ENCODE measurements at places on chromosomes 7 and 10.

DNA sequence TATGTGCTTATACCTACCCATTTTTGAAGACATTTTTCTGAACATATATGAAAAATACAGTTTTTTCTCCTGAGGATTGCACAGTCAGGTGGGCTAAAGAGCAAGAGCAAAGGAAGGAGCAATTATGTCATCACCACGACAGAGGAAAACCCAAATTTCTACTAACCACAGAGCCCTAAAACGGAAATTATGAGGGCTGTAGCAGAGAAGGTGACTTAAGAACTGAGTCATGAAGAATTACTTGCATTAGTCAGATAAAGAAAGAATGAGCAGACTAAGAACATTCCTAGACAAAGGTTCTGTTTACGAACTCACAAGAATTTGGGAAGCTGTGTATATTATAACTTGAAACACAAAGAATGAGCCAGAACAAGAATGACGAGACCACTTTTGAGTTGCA lies 974.4 kb downstream of the NXPH1 start:
- DNase-seq = no peak

- DNase-seq = no peak
These were observed 16.2 kb downstream of the TMEM72 start for GRCh38 chr10:44927352-44927751.

DNA sequence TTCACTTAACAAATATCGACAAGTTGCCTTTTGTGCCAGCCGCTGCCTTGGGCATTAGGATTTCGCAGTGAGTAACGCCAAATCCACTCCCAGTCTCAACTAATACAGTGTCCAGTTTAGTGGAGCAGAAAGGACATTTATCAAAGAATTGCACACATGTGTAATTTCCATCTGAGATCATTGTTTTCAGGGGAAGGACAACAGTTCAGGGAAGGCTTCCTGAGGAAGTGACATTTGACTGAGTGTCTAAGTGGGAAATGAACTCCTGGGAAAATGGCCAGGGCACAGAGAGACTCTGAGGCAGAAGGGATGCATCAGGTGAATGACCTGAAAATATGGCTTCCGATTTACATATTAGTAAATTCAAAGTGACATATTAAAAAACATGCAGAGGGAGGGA lies 89.4 kb downstream of the ITGA8 start:
- DNase-seq = no peak

DNA sequence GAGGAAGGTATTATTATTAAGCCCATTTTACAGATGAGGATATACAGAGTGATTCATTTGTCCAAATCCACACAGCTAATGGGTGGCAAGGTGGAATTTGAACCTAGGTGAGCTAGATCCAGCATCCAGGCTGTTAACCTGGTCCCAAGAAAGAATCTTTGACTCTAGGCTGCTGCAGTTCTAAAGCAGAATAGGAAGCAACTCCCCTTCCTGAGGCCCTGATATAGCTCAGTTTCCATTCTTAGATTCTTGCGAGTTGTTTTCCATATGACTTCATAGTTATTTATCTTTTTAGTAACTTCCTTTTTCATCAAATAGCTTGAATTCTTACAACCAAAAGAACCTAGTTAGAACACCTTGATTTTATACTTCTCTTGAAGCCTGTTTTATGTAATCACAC lies 24.1 kb upstream of the ZC3HAV1L start:
- DNase-seq = no peak

DNA sequence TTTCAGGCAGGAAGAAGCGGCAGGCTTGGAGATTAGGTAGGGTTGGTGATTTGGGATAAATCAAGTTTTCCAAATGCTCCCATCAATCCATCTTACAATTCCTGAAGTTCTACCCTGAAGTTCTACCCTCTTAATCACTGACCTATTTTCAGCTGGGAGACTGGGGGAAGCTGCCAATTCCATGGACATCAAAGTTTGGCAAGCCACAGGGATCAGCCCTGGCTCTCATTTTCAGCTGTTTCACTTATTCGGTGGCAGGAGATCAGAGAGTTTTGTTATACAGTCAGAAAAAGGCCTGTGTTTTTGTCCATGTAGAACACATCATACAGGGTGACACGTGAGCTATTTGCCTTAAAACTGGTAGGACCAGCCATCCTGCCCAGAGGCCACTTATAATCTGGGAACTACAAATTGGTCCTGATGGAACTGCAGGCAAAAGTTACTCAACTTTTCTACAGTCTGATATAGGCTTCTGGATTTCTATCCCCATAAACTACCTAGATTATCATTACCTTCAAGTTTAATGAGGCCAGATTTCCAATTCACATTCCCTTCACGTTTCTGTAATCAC lies 112.9 kb upstream of the ZNF746 start:
- DNase-seq = no peak

- DNase-seq = no peak
These were observed 33.9 kb upstream of the TSPAN13 start for GRCh38 chr7:16719699-16720098.

GRCh38 chr10:865257-865656 lies 66.2 kb downstream of the LARP4B start:
- no peak for DNase-seq

DNA sequence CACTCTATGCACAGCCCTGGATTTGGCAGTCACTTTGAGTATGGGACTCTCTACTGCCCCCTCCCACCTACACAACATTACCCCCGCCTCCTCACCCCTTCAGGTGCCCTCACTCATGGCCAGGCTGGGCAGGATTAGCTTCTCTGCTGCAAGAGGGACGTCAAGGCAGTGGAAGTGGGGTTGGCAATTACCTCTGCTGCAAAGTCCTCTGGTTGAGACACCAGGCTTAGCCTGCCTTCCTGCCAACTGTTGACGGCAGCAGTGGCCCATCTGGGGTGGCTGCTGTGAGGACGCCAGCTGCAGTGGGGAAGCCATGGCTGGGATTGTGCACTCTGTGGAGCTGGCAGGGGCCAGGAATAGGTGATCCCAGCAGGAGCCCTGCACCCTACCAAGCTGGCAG lies 26.7 kb downstream of the SVIL start:
- DNase-seq = no peak

DNA sequence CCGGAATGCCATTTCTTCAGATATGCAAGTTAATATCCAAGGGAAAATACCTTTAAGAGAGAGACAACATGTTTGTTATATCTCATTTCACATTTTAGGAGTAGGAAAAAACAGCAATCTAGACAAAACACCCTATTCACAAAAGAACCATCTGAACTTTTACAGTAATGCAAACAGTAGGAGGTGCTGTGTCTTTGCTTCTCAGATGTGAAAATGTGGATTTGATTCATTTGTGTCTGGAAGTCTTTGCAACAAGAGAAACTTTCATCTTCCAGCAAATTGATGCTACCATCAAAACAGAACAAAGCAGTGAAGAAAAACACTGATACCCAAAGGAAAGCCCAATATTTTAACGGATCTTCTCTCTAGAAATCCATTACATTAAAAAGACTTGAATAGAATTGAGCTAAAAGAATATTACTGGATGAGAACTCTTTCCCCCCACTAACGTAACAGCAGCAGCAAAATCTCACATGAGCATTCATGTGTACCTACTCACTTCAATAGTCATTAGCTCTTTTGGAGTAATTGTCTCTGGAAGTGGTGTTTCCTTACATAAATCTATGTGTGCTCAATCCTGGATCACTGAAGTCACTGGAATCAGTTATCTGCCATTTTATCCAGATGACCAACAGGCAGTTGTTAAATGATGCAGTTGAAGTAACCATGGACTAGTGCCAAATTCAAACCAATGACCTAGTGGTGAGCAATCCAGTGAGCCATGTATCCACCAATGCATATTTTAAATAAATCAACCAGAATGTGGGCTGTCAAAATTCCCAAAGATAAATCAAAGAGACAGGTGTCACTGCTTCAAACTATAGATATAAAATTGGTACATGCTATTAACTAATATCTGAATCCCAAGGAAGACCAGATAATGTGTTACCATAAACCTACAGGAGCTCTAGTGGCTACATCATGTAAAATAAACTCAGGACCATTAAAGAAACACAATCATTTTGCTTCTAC lies 1.8 kb downstream of the SEMA3C start:
- no peak for DNase-seq
